Retina (tissue), 1 donor: ENCODE measurements at places on chromosomes 1 and 21.
A peak's percentile ranks its signal among the peaks of the same experiment; 100 is the strongest.

GRCh38 chr1:154567386-154568156 lies at the start of gene CHRNB2:
Gene CHRNB2 (plus strand): TSS chr1:154567778. CDS start chr1:154568045, 267 bp downstream.
- peak; percentile 86 for DNase-seq

- DNase-seq: no peak
Measured at GRCh38 chr21:37749132-37749531, 167.1 kb downstream of the KCNJ6 start.

DNA sequence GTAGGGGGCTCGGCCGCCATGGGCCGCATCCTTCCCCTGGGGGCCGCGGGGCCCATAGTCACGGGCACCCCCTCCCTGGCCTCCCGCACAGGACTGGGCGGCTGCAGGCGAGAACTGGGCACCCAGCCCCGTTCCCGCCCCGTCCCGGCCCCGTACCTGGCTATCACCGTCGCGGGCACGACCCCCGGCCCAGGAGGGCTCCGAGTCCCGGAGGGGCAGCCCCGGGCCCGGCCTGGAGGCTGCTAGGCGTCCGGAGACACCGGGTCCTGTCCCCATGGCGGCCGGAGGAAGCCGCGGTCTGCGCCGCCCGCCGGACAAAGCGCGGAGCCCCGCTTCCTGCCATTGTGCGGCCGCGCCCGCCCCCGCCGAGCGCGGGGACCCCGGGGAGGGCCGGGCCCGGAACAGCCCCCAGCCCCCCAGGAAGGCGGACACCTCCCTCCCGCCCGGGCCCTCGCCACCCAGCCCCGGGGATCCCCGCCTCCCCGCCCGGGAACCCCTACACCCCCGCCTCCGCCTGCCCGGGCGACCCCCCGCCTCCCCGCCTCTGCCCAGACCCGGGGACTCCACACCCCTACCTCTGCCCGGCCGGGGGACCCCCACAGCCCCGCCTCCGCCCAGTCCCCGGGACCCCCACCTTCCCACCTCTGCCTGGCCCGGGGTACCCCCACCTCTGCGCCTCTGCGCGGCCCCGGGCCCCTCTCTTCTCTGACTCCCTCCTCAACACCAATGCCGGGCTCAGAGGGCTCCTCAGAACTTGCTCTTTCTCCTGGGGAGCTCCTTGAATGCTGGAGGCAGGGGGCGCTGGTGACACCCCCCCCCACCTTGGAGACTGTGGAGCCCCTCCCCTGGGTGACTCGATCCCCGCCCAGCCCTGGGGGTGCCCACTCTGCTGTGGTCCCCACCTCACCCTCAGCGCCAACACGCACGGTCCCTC lies 6.0 kb downstream of the PLEKHG5 start:
- DNase-seq: peak; percentile 52

DNA sequence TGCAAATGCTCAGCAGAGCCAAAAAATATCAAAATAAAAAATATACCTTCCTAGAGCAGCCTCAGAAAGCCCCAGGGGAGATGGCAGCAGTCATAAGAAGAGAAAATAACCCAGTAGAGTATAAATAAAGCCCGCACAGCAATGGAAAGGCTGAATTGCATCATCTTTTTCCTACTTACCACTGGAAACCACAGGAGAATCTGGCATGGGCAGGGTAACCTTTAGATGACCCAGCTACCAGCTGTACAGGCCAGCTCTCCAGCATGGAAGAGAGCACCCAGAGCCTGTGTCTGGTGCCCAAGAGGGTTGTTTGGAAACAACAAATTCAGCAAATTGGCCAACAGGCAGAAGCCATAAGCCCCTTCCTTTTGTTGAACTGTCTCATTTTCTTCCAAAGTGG lies 253.1 kb downstream of the OMA1 start:
- DNase-seq: no peak

DNA sequence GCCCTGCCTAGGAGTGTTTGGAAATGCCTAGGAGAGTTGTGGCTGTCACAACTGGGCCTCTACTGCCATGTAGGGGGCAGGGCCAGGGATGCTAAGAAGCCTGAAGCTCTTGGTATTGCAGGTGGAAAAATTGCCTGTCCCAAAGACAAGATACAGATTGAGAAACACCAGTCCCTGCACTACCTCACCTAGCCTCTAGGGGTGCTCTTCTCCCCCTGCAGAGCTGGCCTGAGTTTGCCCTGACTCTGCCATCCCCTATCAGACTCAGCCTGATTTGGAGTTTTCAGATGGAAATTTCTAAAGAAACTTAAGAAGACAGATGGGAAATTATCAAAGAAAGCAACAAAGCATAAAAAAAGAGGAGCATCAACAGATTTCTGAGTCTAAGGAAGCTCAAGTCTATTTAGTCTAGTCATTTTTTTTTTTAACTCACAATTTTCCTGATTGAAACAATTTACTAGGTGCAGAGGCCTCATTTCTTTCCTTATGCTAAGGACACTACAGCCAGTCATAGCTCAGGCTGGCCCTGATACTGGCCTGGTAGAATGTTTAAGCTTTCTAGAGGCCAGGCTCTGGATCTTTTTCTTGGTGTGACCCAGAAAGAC lies 61.4 kb upstream of the LRRN2 start:
- DNase-seq: peak; percentile 48

GRCh38 chr1:68558321-68559026 lies 61.6 kb upstream of the DEPDC1 start:
- no peak for DNase-seq

GRCh38 chr1:71695084-71695483 lies 587.3 kb downstream of the NEGR1 start:
- DNase-seq: no peak

GRCh38 chr1:205800427-205800826 lies 12.6 kb downstream of the SLC41A1 start:
- no peak for DNase-seq

DNA sequence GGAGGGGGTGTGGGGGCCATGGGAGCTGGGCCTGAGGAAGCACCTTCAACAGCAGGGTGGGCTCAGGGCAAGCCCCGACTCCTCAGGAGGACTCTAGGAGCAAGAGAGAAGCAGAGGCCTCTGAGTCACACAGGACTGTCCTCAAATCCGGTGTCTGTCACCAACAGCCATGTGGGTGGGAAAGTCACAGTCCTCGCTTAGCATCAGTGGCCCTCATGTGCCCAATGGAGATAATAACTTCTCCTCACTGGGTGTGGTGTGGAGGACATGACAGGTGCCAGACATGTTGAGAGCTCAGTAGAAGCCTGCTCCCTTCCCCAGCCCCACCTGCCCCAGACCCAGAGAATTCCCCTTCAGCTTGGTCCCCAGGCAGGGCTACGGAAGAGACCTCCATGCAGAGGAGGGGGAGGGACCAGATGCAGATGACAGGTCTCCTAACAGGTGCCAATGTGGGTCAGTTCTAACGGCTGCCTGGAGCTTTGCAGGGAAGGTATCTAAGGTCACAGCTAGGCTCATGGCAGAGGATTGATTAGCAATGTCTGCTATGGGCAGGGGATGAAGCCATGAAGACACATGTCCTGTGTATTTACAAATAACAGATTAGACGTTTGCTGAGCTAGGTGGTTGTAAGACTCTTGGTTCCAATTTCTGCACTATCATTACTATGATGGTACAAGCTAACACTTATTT lies 30.2 kb downstream of the TTC39A start:
- DNase-seq: no peak

GRCh38 chr1:112268408-112268807 lies 127.6 kb upstream of the CTTNBP2NL start:
- DNase-seq: no peak

GRCh38 chr1:111417755-111418154 lies 9.8 kb downstream of the OVGP1 start:
- no peak for DNase-seq

DNA sequence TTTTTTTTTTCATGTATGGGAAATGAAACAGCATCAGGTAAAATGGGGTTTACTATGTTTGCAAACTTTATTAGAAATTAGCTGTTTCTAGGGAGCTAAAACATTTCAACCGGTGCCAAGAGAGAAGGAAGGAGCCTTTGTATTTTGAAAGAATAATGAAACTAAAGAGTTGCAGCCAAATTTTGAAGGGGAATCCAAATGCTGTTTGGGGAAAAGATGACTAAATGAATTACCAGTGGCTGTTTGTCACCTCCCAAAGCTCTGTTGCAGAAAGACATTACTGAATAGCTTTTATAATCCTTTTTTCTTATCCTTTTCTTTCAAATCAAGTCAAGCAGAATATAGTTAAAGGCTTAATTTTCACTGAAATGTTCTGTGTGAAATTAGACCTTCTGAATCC lies 591.3 kb upstream of the ADGRL2 start:
- no peak for DNase-seq

GRCh38 chr21:31078796-31079195 lies 40.5 kb upstream of the KRTAP19-8 start:
- no peak for DNase-seq

DNA sequence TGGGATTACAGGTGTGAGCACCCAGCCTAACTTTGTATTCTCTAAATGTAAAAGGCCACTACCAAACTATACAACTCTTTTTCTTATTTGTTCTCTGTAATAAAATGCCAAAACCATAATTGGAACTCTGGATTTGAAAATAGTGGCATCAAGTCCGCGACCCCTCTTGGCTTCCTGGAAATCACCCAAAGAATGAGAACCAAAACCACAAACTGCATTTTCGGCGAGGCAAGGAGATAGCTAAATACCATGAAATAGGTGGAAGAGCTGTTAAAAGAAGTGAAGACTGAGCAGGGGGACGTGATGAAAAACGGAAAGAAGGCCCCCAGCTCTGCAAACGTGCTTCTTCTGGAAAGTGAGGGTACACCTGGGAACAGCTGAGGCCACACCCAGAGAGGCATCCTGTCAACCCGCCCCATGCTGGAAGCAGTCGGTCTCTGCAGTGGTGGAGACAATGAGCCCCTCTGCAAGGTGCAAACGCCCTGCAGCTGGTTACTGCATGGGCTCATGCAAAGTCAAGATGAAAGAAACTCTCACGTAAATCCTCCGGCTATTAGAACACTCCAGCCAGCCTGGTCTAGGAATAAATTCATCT lies 22.5 kb downstream of the VPS26C start:
- no peak for DNase-seq

DNA sequence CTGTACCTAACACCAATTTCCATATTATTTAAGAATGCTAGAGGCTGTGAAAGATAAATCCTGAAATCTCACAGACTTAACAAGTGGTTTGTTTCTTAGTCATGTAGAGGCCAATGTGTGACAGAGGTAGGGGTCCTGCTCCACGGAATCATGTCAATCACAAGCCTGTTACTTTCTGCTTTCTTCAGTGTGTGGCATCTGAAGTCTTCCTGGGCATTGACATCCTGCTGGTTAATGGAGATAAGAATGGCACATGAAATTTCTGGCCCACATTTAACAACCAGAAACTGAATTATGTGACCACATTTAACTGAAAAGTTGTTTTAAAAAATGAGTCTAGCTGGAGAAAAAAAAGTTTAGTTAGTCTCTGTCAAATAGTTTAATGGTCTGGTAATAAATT lies 68.3 kb upstream of the PLA2G4A start:
- DNase-seq: no peak

DNA sequence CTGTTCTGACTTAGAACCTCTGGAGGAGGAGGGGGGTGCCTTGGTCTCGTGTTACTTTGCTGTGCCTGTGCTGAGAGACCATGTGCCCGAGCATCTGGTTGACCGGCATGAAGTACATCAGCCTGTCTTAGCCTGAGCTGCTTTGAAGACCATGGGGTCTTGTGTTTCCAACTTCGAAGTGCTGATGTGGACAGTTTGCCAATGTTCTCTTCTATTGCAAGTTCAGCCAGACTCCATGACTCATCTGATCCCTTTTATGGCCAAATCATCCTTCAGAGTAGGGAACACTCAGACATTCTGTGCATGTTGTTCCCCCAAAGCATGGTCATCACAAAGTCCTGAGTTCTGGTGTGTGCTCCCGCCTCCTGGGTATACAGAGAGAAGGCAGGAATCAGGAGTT lies 6.0 kb upstream of the PLA2G2C start:
- no peak for DNase-seq

DNA sequence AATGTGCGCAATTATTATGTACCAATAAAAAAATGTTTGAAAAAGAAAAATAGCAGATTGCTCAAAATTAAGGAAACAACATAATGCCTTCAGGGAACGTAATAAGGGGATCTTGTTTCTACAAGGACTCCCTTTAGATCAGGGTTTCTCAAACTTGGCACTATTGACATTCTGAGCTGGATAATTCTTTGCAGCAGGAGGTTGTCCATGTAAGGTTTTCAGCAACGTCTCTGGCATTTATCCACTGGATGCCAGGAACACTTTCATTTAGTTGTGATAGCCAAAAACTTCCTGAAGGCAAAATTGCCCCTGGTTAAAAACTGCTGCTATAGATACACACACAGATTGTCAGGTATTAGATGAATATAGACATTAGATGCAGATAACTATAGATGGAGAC lies 666.7 kb upstream of the ADAMTS5 start:
- no peak for DNase-seq

DNA sequence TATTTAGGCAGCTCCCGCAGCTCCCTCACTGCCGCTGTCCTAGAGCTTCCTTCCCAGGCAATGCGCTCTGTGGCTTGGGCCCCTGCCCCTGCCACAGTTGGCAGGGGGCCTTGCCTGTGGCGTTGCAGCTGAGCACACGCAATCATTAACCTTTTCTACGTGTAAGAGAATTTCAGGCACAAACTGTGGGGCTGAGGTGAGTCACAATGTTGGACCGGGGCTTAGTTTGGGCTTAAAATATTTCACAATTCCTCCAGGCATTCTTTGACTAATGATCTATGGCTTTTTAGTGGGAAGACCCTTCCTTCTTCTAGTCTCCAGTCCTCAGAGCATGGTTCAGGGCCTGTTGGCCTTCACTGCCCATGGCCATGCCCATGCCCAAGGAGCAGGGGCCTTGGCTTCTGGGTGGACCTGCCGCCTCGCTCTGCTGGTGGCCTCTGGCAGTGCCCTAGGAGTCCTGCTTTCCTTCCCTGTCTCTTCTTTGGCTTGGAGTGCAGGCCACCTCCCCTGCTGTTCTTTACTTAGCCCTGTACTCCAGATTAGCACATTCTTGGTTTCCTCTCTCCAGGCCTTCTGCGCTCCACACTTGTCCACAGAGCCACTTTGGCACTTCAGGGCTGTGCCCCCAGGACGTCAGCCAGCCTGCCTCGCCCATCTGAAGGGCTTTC lies 39.2 kb downstream of the MAPKAPK2 start:
- DNase-seq: no peak

GRCh38 chr1:32705516-32705915 lies 2.9 kb upstream of the SYNC start:
- DNase-seq: no peak

GRCh38 chr1:107590900-107591622 lies 373.9 kb downstream of the VAV3 start:
- no peak for DNase-seq

DNA sequence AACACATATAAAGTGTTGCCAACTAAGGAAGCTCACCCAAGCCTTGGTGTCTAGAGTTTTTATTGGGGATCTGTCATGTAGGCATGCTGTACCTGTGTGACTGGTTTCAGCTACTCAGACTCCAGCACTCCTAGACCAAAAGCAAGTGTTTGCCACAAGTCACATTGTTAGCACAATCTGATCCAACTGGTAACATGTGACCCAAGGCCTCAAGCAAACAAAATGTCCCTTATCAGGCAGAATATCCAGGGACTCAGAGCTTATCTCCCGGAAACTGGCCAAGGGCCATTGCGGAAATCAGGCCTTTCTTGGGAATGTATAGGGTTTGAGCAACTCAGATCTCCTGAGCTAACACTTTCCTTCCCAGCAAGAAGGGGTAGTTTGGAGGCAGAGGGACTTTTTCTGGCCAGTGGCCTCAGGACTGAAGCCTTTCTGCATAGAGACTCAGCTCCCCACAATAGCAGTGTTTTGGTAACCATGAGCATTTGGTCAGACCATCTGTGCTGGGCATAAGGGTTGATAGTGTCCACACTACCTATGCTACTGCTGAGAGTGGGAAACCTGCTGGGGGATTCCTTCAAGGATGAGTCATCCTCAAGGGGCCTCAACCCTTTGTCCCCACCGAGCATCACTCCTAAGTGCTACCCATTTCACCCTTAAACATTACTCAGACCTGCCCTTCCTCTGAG lies 29.6 kb downstream of the NHLH2 start:
- DNase-seq: no peak

- DNase-seq: no peak
Measured at GRCh38 chr21:41670056-41670805, 96.6 kb downstream of the RIPK4 start.
